ENCODE measurements at places on chromosomes 6 and 20.
A peak's percentile ranks its signal among the peaks of the same experiment; 100 is the strongest.

- DNase-seq, result no peak
Observed at GRCh38 chr6:7726416-7727085, 652 bp downstream of the BMP6 start.

DNA sequence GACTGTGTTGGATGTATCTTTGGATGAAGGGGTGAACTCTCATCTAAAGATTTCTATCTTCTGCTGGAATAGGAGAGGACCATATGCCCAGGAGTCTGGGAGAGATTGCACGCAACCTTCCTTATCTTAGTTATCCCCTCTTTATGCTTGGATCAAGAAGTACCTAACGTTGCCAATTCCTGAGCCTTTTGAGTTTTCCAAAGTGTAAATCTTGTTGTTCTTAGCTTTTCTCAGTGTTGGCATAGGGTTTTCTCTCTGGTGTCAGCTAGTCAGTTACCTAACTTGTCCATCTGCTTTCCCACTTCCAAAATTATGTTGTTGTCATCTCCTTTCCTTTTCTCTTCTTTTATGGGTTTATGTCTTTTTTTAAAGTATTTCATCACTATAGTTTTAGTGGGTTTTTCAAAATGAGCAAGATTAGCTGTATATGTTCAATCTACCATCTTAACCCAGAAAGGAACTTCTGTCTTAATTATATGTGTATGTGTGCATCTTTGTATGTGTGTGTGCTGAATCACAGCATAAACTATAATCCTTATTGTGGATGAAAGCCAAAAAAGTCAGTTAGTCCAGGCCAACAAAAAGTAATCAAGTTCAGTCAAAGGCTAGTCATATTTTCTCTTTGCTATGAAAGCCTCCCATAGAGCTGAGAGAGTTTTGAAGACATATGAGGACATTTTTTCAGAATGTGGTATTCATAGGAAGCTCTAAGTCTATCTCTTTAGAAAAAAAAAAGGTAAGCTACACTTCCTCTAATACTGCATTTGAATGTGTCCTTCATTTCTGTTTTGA lies 72.1 kb downstream of the KHDC1L start:
- peak; percentile 42 for DNase-seq

- no peak for DNase-seq
Observed at GRCh38 chr6:6497976-6498375, 90.5 kb upstream of the LY86 start.

- no peak for DNase-seq
Observed at GRCh38 chr20:64261138-64261537, 5.6 kb downstream of the PCMTD2 start.

- DNase-seq, result no peak
Observed at GRCh38 chr20:1626528-1627199, 6.9 kb upstream of the SIRPB1 start.

GRCh38 chr6:53070806-53071205 lies 5.6 kb downstream of the FBXO9 start:
- DNase-seq, result no peak

Data from COLO829 (cell line).